ENCODE measurements at places on chromosomes 13 and 19.

GRCh38 chr13:40126306-40127085 is 471.0 kb downstream of the COG6 start:
- no peak for DNase-seq

DNA sequence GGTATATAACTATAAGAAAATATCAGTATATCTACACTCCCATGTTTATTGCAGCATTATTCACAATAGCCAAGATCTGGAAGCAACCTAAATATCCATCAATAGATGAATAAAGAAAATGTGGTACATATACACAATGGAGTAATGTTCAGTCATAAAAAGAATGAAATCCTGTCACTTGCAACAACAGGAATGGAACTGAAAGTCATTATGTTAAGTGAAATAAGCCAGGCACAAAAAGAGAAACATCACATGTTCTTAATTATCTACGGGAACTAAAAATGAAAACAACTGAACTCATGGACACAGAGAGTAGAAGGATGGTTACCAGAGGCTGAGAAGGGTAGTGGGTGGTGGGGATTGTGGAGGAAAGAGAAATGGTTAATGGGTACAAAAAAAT is 665.2 kb downstream of the TBC1D4 start:
- no peak for DNase-seq

- no peak for DNase-seq
These were observed 122.9 kb downstream of the URI1 start for GRCh38 chr19:30064771-30065494.

DNA sequence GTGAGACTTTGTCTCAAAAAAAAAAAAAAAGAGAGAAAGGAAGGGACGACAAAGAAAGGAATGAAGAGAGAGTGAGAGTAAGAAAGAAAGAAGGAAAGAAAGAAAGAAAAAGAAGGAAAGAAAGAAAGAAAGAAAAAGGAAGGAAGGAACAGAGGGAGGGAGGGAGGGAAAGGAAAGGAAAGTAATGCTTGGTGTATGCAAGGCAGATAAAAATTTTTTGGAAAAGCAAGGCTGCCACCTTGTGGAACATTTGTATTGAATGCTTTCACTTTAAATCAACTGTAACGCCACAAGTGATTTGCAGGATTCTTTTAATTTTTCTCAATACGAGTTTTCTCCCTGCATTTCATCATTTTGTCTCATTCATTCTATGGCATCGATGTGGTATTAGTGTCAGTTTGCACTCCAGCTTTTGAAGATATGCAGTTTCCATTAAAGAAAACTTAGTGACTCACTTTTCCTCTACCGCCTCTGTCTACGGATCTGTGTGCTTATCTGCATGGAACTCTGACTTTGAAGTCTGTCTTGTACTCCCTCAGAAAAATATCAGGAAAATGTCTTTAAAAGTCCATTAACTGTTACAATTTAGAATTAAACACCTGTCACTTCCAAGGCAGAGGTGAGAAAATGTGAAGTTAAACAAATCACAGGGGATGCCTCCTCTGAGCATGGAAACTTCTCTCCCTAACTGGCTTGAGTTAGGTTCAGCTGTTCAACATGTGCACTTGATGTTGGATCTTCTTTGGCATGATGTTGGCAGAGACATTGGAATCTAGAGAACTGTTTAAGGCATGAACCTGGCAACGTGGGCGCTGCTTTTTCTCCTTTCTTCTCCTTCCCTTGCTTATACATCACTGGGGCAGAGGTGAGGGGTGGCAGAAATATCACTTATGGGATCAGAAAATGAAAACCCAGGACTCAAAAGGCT is 20.0 kb upstream of the ZDHHC20 start:
- peak; percentile 75 for DNase-seq

GRCh38 chr19:17184371-17184841 is 30.8 kb upstream of the USE1 start:
- DNase-seq: no peak

DNA sequence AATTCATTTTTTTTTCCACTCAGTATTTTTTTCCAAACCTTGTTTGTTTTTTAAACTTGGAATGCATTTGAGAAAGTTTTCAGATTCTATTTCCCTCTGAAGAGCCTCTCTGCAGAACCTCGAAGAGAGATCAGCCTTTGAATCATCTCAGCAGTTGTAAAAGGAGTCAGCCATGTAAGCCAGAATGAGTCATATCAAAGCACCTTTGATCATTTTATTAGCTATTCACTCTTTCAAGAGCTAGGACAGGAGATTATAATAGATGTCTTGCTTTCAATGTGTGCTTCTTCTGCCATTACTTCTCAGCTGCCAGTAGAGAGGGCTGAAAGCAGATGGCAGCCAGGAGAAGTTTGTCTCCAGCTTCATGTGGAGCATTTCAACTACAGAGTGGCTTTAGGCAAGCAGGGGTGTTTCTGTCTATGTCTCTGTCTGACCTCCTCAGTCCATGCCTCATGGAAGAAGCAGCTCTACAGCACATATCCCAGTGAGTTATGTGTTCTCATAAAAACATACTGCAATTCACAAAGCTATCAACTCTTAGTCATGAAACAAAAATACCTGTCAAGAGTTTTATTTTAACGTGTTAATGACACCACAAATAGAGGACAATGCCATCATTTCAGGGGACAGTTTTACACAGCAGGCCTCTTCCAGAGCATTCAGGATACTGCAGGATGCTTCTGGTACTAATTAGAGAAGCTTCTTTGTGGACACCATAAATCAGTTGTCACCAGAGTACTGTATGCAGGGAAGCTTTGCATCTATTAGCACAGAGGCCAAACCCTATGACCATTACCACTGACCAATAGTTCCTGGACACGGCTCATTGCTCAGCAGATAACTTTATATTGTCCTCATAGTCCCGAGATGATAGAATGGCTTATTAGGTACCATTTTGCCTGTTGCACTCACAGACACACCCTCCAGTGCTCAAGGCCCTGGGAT is 94.3 kb downstream of the NHLRC3 start:
- DNase-seq: no peak

DNA sequence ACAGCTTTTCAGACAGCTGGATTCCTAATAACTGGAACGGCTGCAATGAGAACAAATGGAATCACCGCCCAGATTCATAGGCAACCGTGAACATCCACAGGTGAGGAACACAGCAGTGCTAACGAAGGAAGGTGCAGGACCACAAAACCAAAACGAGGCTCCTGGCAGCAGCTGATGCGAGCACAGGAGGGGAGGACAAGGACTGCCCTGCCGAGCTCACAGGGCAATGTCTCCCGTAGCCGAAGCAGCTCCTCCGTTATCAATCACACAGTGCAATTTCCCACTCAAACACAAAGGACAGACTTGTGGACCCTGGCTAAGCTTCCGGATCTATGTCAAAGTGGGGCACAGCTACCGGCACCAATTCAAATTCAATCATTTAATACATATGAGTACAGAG is 70.6 kb downstream of the STK24 start:
- no peak for DNase-seq

DNA sequence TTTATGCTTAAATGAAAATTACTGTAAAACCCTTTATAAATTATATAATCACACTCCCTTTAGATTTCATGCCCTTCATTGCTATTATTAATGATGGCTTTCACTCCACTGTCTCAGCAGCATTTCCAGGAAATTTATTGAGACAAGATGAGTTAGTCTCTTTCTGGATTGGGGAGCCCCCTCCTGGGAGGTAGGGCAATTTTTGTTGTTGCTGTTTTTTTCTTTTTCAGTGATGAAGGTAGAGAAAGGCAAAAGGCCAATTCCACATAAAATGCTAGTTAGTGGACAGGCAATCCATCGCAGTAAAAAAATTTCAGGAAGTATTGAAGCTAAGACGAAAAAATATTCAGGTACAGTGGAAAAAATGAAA is 80.2 kb downstream of the TEX26 start:
- DNase-seq: no peak

GRCh38 chr13:89496478-89496877 is 1825.3 kb downstream of the SLITRK5 start:
- no peak for DNase-seq

DNA sequence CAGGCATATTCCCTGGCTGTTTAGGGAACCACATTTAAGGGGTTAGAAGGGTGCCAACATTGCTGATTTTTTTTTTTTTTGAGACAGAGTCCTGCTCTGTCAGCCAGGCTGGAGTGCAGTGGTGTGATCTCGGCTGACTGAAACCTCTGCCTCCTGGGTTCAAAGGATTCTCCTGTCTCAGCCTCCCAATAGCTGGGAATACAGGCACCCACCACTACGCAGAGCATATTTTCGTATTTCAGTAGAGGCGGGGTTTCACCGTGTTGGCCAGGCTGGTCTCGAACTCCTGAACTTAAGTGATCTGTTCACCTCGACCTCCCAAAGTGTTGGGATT is 7.8 kb upstream of the CRX start:
- no peak for DNase-seq

DNA sequence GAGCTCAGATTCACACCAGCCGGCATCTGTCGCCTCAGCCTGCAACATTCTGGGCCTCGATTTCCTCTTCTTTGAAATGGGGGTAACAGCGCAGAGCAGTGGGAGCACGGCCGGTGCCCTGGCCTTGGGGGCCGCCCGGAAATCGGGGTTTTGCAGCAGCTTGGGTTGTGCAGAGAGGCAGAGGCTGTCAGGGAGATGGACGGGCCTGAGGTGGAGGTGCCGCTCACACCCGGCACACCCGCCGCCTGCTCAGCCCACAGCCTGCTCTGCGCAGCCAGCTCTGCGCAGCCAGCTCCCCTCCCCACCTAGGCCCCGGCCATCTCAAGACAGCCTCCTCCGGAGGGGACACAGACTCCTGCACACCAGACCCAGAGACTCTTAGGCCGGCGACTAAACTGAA is 10.6 kb downstream of the KLF2 start:
- DNase-seq: no peak

DNA sequence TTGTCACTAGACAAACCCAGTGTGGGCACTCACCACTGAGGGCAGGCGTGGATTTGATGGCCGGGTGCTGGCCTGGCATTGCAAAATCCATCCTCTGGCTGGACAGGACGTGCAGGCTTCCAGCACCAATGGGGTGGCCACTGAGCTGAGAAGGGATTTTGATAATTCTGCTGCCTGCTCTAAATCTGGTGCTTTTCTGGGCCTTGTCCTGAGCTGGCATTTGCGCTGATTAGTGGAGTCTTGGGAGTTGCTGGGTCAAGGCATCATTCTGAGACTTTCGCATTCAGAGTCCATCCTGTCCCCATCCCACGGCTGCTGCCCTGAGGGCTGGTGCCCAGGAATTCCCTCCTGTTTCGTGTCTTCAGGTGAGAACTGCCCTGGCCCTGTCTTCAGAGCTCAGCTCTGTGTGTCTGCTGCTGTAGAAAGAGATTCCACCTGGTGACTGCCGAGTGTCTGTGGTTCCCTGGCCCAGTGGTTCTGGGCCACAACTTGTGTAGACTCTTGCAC is 65.9 kb upstream of the MCF2L start:
- no peak for DNase-seq

GRCh38 chr13:29817604-29818378 is 32.6 kb downstream of the UBL3 start:
- DNase-seq: no peak

- DNase-seq: no peak
These were observed 144.8 kb downstream of the UFM1 start for GRCh38 chr13:38494445-38494844.

DNA sequence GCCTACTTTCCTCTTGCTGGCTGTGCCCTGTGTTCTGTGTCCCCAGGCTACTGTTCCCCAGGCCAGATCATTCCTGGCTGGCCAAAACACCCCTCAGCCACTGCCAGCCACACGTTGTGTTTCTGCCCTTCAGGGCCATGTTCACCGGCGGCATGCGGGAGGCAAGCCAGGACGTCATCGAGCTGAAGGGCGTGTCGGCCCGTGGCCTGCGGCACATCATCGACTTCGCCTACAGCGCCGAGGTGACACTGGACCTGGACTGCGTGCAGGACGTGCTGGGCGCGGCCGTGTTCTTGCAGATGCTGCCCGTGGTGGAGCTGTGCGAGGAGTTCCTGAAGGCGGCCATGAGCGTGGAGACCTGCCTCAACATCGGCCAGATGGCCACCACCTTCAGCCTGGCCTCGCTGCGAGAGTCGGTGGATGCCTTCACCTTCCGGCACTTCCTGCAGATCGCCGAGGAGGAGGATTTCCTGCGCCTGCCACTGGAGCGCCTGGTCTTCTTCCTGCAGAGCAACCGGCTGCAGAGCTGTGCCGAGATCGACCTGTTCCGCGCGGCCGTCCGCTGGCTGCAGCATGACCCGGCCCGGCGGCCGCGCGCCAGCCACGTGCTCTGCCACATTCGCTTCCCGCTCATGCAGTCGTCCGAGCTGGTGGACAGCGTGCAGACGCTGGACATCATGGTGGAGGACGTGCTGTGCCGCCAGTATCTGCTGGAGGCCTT is 15.8 kb upstream of the CRTC1 start:
- no peak for DNase-seq

DNA sequence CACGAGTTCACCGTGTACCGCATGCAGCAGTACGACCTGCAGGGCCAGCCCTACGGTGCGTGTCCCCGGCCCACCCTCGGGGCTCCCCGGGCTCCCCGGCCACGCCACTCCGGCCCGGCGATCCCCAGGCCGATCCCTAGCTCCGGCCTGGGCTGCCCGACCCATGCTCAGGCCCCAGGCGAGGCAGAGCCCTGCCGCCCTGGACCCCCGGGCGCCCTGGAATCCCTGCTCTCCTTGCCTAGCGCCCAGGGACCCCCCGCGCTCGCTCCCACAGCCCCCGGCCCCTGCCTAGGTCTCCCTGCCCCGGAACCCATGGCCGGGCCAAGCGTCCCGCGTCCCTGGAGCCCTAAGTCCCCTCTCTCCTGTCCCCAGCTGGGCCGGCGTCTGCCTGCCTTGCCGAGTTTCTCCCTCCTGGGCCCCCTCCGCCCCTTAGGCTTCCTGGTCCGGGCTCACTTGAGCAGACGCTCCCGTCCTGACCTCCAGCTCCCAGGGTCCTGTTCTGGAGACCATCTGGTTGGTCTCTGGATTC is 494 bp downstream of the NCLN start:
- no peak for DNase-seq

DNA sequence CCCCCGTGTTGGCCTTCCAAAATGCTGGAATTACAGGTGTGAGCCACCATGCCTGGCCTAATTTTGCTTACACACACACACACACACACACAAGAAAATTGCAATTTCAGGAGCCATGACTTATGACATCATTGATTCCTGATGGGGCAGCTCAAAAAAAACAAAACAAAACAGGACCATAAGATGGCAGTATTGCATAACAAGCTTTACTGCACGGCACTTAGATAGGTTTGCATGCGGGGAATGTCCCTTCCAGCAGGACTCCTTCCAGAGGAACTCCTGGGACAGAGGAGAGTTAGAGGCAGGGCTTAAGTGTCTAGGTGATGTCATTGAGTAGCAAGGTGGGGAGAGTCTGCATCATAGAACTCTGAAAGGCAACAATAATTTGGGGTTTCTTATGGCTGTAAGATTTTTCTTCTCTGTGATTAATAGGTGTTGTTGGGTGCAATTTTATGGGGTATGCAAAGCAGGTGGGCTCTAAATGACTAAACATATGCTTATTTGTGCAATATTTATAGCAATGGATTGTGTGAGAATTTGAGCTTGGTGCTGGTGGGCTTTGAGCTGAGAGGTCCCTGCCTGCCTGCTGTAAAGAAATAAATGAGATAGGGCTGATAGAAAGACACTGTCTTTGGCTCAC is 9.0 kb upstream of the ACSBG2 start:
- DNase-seq: no peak

Data from right lung (tissue), 10 donors.